Small intestine (tissue), 16 donors: ENCODE measurements at places on chromosomes 5 and 9.

DNA sequence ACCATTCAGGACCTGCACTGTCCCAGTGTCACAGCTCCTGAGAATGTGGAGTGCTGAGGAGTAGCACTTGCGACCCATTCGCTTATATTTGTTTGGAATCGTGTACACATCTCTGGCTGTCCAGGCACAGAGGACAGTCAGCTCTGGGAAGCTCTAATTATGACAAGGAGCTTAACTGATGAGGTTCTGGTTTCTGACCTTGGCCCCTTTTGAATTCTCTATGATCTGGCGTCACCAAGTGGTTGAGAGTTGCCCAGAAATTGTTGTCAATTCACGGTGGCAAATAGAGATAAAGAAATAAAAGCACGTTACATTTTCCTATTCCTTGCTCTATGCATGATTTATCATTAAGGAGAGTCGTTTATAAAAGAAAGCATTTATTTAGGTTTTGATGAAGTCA is 34.9 kb upstream of the LECT2 start:
- DNase-seq, result no peak

GRCh38 chr9:128456613-128457061 is 831 bp downstream of the ODF2 start:
- DNase-seq, result peak; percentile 74

- no peak for DNase-seq
Measured at GRCh38 chr9:4668604-4669003, 2.3 kb upstream of the SPATA6L start.

DNA sequence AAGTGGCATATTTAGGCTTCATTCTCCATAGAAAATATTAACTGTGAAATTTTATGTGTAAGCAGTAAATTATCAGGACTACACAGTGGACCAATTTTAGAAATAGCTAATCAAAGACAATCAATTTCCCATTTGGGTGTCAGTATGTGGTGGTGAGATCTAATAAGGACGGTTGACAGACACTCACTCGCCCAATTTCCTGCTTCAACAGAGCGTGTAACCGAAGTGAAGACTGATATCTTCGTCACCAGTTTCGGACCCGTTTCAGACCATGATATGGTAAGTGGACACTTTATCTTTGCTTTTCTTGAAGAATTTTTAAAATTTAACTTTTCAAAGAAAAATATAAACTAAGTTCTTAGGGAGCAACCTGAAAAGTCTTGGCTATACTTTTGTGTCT is 17.6 kb downstream of the GABRA1 start:
- DNase-seq, result no peak

GRCh38 chr5:142014911-142015584 is 2.2 kb upstream of the GNPDA1 start:
- DNase-seq, result peak; percentile 72

GRCh38 chr9:35517131-35517530 is 27.2 kb downstream of the RUSC2 start:
- DNase-seq, result no peak

- DNase-seq, result peak; percentile 28
Measured at GRCh38 chr9:128911529-128912035, 9.2 kb upstream of the PHYHD1 start.

DNA sequence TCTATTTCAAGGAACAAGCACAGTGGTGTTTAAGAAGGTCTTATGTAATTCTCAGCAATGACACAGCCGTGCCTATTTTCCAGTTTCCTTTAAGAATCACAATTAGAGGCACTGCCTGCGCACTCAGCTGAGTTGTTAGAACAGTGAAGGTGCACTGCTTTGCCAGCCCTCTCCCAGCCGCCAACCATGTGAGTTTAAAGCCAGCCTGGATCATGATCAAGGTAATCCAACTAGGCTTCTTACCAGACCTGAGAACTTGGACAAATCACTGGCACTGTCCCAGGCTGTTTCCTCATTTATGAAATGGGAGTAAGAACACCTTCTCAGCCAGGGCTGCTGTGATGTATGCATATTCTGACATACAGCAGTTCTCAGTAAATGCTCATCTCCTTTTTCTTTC is 99.6 kb downstream of the ASTN2 start:
- DNase-seq, result no peak

GRCh38 chr9:112224401-112225289 is 49.5 kb upstream of the SUSD1 start:
- no peak for DNase-seq

GRCh38 chr5:92852219-92852618 is 728.8 kb downstream of the NR2F1-AS1 start:
- no peak for DNase-seq

- DNase-seq, result peak; percentile 24
Measured at GRCh38 chr9:72454871-72455491, 66.4 kb upstream of the TMC1 start.

- no peak for DNase-seq
Measured at GRCh38 chr5:108303611-108304010, 78.3 kb downstream of the FBXL17 start.

DNA sequence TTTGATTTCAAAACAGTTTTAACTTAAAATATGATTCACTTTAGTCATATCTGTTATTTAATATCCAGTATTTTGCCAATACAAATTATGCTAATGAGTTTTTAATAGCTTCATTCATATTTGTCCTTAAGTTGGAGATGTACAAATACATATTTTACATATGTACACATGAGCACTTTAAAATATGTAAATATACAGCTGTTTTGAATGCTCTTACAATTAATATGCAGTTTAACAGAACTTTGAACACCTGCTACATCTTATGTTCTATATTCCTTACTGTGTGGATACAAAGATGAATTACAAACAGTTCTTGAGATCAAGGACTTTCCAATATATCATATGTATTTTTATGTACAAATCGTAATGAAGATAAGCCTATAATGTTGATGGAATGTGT is 74.0 kb downstream of the CHSY3 start:
- DNase-seq, result no peak
